ENCODE measurements at places on chromosomes 3 and 15.

DNA sequence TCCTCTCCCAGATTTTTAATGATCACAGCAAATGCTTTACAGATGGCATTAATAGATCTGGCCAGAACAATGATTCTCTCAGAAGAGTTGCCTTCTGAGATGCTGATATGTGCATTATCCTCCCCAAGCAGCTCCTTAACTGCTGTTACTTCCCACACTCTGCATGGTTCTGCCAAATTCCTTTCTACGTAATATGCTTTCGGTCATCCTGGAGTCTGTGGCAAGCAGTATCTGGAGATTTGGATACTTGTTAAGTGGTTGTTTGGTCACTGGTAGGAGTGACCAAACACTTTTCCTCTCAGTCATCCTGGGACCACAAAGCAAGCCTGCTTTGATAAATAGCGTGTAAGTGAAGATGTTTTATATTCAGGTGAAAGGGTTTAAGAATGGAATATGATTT lies 71.1 kb upstream of the CCNL1 start:
- DNase-seq, result no peak

- no peak for DNase-seq
Measured at GRCh38 chr15:91253605-91254004, 153.5 kb downstream of the SV2B start.

GRCh38 chr15:31344823-31345605 lies 18.4 kb downstream of the KLF13 start:
- DNase-seq, result no peak

DNA sequence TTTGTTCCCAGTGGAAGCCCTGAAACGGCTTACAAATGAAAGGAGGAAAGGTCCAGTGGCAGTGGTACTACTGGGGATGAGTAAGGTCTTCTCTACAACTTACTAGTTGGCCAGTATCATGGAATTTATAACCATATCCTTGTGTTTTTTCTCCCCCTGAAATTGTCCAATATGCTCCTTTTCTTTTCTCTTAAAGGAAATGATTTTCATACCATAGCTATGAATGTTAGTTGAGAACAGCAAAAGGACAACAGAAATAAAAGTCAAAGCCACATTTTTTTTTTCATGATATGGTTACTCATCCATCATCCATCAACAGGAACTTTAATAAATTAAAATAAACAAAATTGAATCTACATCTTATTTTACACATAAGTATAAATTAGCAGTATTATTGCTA lies 450.4 kb downstream of the MFSD1 start:
- DNase-seq, result no peak

DNA sequence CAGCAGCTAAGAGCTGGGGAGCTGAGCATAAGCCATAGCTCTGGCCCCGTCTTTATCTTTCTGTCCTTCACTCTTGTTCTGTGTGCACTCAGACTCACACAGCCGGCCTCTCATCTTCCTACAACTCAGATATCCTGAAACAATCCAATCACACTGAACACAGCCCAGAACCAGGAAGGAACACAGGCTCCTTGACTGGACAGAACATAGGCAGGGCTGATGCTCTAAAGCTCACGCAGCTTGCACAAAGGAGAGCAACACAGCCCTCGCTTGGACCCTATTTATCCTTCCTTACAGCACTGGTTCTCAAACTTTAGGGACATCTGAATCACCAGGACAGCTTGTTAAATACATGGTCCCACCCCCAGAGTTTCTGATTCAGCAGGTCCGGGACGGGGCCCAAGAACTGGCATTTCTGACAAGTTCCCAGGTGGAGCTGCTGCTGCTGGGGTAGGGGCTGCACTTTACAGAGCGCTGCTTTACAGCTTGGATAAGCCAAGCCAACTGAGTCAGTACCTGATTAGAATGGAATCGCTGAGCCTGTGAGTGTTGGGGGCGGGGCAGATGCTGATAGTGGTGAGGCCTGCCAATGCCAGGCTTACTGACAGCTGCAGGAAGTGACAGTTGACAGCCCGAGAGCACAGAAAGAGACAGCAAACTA lies 65.1 kb downstream of the MRPL46 start:
- DNase-seq, result peak; percentile 36

DNA sequence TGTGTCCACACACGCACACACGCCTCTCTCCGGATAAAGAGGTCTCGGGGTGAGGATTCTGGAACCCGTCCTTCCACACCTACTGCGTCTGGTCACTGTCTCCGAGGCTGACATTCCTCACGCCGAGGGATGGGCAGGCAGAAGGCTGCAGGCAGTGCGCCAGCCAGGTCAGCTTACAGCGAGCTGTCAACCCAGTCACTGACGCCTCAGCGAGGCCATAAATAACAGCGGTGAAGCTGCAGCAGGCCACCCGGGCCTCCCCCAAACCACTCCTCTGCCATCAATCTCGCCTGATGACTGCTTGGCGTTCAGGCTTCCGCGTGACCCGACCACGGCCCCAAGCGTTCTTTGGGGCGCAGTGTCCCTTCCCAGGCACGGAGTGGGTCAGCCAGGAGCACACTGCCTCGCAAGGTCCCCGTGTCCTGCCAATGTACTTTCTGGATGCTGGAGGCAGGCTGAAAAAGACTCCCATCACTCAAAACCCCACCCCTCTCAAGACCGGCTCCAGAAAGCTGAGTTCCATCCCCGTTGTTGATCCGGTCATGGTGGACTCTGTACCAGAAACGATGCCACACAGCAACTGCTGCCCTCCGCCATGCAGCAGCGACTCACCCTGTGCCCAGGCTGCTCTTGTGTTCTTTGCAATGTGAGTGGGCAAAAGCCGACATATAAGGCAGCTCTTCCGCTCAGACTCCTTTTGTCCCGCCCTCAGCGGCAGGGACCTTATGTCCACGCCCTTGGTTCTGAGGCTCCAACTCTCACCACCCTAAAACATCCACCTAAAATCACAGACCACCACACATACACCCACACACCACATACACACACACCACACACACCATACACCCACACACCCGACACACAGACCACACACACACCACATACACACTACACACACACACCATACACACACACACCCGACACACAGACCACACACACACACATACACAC lies 27.1 kb downstream of the CPN2 start:
- no peak for DNase-seq

All from H7 (cell line).